ENCODE measurements at places on chromosomes 2 and 18.

- DNase-seq, result no peak
Observed at GRCh38 chr2:16870491-16871076, 204.9 kb upstream of the CYRIA start.

GRCh38 chr2:223513771-223514455 is 88.2 kb downstream of the SCG2 start:
- no peak for DNase-seq

DNA sequence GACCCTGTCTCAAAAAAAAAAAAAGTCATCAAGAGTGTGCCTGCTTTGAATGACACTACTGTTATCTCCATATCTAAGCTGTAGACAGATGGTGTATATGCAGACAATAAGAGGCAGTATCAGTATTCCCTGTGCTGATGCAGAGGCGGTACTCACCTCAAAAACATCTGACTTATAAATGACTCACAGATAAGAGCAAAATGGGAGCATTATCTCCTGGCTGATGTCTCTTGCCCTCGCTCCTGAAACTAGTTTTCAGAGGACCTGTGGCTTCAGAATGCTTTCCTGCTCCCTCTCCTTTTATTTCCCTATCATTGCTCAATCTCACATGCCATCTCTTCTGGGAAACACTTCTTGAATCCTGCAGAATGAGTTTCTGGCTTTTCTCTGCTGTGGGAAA is 289.6 kb downstream of the PTPRM start:
- DNase-seq, result no peak

DNA sequence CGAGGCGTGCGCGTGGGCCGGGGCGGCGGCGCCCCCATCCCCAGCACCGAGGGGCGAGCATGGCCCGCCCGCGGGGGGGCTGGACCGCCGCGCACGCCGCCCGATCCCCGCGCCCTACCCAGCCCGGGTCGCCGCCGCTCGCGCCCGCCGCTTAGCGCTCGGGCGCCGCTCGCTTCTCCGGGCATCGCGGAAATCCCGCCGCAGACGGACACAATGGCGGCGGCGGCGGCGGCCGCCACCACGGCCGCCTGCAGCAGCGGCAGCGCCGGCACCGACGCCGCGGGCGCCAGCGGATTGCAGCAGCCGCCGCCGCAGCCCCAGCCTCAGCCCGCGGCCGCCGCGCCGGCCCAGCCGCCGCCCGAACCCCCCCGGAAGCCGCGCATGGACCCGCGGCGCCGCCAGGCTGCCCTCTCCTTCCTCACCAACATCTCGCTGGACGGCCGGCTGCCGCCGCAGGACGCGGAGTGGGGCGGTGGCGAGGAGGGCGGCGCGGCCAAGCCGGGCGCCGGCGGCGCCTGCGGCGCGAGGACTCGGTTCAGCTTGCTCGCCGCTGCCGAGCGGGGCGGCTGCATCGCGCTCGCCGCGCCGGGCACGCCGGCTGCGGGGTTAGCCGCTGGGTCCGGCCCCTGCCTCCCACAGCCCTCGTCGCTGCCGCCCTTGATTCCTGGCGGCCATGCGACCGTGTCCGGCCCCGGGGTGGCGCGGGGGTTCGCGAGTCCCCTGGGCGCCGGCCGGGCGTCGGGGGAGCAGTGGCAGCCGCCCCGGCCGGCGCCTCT is 453 bp downstream of the CABLES1 start:
- no peak for DNase-seq

DNA sequence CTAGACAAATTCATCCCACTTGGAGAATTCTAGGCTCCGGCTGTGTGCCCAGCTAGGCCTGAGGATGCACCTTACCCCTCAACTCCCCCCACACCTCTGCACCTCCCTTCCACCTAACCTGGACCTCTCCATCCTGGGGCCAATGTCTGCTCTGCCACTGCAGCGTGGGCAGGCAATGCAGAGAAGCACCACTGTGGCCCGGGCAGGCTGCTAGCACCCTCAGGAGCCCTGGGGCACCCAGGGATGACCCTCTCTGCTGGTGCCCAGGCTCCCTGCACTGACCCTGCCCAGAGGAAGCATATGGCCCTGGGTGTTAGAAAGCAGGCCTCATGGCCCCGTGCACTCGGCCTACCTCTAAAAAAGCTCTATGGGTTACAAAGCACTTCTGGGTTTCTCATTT is 49.6 kb downstream of the ADCY3 start:
- no peak for DNase-seq

DNA sequence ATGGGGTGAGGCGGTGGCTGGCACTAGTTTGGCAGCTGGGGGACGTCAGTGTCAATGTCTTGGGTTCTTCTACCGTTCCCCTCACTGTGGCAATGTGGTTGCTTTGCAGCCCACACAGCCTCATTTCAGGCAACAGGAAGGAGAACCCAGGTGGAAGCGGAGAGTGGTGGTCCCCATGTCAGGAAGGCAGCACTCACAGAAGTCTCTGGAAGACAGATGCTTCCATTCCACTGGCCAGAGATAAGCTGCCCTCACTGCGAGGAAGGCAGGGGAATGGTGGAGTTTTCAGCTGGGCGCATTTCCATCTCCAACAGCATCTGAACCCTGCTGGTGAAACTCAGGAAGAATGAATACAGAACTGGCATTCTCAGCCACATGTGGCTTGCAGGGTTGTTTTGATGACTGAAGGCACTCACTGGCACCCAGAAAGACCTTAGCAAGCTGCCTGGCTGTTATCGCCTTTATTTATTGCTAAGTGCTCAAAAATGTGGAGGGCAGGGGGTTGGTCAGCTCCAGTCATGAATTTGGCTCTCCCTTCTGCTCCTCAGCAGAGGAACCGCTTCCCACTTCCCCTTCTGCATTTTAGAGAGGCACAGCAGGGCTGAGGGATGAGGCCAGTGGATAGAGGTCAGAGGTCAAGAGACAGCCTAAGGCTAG is 19.4 kb downstream of the KCNIP3 start:
- DNase-seq, result no peak

DNA sequence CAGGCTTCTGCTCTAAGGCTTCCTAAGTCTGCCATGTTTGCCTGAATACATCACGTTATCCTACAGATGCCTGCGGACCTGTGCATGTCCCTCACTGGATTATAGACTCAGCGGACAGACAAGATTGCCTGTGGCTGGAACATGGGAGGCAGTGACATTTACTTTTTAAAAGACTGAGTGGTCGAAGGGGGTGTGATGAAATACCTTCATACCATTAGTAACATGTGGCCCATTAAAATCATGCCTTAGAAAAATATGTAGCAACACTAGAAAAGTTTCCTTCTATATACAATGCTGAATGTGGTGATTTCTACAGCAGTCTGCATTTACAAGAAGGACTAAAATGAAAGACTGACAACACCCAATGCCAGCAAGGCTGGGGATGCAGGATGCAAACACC is 154.4 kb downstream of the ASB1 start:
- no peak for DNase-seq

- DNase-seq, result no peak
Observed at GRCh38 chr2:98578231-98578630, 30.1 kb downstream of the COA5 start.

GRCh38 chr18:44602380-44602779 is 78.3 kb upstream of the SETBP1 start:
- DNase-seq, result no peak

DNA sequence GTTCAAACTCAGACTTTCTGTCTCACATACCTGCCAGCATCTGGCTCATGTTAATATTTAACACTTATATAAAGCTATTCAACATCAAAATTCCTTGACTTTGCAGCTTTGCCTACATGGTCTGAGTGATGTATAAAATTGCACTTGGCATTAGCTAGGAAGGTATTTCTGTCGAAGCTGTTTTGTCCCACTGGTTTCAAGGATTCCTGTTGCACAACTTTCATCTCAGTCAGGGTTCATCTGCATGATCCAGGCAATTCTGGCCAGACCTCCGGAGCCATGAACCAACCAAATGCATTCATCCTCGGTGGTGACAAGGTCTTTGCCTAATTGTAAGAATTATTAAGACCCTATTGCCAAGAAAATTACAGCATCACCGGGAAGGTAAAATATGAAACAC is 185.4 kb downstream of the ZEB2 start:
- no peak for DNase-seq

- no peak for DNase-seq
Observed at GRCh38 chr2:185069107-185069506, 470.8 kb downstream of the ZNF804A start.

GRCh38 chr18:77093067-77093430 is 39.5 kb downstream of the MBP start:
- no peak for DNase-seq

- no peak for DNase-seq
Observed at GRCh38 chr18:31920277-31920676, 22.7 kb downstream of the TRAPPC8 start.

- no peak for DNase-seq
Observed at GRCh38 chr2:130963849-130964793, 127.4 kb downstream of the ARHGEF4 start.

GRCh38 chr18:13494871-13495445 is 231.4 kb downstream of the FAM210A start:
- DNase-seq, result no peak

GRCh38 chr2:188610827-188611226 is 319.2 kb downstream of the GULP1 start:
- no peak for DNase-seq

DNA sequence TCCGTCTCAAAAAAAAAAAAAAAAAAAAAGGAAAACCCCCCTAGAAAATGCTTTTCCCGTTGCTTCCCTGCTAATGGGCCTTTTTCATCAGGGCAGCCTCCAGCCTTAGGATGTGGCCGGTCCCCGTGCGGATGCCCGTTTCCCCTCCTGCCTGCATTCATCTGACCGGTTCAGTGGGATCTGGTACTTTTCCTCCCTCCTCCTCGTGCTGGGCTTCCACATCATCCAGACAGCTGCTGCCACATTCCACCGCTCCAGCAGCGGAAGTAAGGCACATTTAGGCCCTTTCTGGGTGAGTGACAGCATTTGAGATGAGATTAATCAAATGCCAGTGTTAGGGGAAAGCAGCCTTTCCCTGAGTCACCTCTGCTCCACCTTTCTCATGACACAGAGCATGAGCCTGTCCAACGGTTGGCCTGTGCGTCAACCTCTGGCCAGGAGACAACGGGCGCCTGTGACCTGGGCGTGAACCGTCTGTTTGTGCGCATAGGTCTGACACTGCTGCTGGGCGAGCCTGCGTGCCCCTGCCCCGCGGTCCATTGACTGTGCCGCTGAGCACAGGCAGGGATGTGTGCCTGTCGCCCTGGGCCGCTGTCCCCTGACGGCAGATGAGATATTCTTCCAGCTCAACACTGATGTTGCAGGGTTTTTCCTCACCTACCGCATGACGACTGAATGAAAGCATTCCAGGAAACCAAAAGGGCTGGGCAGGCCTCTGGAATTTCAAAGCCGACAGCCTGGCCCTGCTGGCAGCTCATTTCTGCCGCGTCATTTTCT is 174.0 kb downstream of the TGIF1 start:
- no peak for DNase-seq

DNA sequence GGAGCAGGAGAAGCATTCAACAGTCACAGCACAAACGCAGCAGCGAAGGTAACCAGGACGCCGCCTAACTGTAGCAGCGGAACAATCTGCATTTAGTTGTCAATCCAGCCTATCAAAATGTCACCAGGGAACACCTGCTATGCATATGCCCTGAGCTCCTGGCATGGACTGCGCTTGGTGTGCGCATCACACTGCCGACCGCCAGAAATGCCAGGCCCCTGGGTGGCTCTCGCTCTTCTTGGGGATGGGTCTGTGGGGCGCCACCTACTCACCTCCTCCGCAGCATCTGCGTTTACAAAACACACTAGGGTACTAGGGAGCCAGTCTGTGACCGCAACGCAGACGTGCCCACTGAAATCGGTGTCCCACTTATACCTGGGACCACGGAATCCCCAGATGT is 31.7 kb downstream of the ZNF516 start:
- no peak for DNase-seq

- DNase-seq, result no peak
Observed at GRCh38 chr2:151973013-151973900, 125.6 kb downstream of the CACNB4 start.

DNA sequence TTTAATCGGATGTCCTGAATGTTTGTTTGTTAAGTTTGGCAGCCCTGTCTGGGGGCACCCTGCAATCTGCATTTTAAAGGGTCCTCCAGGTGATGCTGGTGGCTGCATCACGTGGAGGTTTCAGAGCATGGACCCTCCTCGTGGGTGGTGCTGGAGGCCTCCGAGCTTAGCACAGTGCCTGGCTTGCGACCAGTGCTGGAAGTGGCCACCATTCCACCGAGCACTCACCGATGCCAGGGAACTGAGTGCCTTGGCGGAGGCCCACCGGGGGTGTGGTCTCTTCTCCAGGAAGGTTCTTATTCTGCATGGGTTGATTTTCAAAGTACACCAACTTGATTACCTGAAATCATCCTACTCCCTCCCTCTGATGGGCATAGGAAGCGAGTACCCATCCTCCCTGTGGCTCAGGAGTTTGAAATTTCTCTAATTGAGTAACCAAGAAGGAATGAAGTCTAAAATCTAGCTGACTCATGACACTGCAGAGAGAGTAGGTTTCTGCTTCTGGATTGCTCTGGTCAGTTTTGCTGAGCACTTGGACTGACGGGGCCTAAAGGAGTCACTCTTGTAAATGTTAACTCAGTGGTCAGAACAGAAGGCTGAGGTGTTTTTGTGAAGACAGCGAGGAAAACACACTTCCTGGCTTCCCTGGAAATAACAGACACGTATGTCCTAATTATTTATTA is 58.1 kb upstream of the SLC66A3 start:
- no peak for DNase-seq

- DNase-seq, result no peak
Observed at GRCh38 chr2:219724628-219725027, 97.2 kb downstream of the SLC4A3 start.

DNA sequence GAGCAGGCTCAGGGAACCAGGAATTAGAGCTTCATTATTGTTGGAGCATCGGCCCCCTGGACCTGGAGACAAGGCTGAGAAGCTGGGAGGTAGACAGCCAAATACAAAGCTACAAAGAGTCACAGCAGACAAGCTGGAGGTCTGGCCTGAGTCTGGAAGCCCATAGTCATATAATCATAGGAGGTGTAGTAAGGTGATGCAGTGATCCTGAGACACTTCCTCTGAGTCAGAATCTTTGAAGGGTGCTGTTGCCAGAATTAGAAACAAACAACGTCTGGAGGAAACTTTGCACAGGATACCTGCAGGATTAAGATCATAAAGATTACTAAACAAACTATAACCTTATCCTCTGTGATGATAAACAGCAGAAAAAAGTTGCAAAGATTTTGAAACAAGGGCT is 213.8 kb downstream of the DSC3 start:
- no peak for DNase-seq

DNA sequence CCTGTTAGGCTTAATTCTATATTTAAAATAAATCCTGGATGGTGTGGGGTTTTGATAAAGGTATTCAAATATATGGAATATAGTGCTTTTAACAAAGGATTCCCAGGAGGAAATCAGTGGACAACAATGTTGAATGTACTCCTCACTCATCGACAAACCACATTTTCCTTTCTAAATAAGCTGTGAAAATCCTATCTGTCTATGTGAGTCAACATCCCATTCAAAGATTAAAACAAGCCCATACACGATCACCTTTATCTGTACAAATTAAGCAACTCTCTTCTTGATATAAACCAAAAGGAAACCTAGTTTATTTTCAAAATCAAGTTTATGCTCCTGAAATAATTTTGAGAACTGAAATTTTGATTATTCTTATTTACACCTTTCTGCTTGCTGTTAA is 153.4 kb downstream of the ERBB4 start:
- no peak for DNase-seq

GRCh38 chr2:152587187-152587947 is 129.9 kb downstream of the PRPF40A start:
- DNase-seq, result no peak

All from stimulated activated CD4-positive, alpha-beta T cell treated with anti-CD3 and anti-CD28 coated beads, Interleukin-12 subunit alpha, Interleukin-12 subunit beta, amount 100 ng/mL, for 48 hours (primary cell).